ENCODE measurements at places on chromosomes 1 and 21. TPM values are rescaled to one million over a fixed set of nuclear protein-coding genes. Genes with fewer than 3 reads are reported as not detected.

DNA sequence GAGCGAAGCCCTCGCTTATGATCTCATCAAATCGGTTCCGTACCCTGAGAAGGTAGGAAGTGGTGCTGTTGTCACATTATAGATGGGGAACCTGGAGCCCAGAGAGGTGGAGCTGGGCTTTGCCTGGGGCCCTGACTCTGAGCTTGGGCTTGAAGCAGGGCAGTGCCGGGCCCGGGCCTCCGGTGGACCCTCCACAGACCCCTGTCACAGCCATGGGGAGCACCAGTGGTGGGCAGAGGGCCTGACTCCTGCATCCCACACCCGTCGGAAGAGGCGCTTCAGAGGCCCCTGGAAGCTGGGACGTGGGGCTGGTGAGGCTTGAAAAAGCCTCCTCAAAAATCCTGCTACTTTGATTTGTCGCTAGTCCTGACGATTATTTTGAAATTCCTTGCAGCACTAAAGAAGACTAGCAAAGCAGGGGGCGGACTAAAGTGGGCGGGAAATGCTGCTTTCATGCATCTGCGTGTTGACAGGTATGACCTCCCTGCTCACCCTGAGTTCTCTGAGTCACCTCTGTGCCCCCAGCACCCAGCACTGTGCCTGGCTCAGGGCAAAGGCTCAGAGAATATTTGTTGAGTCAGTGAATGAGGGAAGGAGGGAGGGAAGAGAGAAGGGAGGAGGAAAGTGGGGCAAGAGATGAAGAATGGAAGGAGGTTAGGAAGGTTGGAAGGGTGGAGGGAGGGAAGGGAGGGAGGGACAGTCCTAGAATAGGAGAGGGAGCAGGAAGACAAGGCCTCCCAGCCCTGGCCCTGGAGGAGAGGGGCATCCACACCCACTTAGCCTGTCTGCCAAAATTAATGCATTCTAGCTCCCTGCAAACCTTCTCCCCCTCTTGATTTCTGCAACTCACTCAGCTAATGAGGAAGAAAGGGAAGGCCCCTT lies 262.8 kb upstream of the VAMP3 start:
- DNase-seq, result no peak

GRCh38 chr1:92536211-92536979 lies 49.7 kb upstream of the GFI1 start:
- no peak for DNase-seq

- DNase-seq, result no peak
Measured at GRCh38 chr21:34715518-34715917, 46.7 kb downstream of the CLIC6 start.

SV2A gene
- 1.0 TPM for polyA plus RNA-seq

- DNase-seq, result no peak
Measured at GRCh38 chr1:145730900-145731299, 11.6 kb downstream of the CD160 start.

- no peak for DNase-seq
Measured at GRCh38 chr1:179831225-179831624, 46.4 kb downstream of the TOR1AIP2 start.

VWA5B1 gene
- polyA plus RNA-seq, result 0.18 TPM

DNA sequence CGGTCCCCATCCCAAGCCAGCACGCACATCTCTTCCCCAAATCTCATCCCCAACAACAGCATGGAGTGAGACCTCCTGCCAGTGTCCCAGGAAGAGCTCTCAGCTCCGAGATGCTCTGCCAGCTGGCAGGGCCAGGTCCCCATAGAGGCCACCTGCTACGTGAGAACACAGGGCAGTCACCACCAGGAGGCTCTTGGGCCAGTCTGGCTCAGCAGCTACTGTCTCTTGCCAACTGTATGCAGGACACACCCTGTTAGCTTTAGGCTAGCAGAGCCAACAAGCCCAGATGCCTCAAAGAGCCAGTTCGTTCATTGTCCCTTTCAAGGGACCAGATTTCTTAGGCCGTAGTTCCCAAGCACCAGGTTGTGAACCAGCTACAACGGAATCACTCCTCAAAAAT lies 36.9 kb downstream of the FBXO2 start:
- no peak for DNase-seq

EDARADD gene
- 0.11 TPM for polyA plus RNA-seq

GRCh38 chr1:207030522-207031009 lies 2.0 kb downstream of the C1orf116 start:
- DNase-seq, result no peak

SMIM11 gene
- polyA plus RNA-seq, result 9.9 TPM

CD48 gene
- polyA plus RNA-seq, result 0.93 TPM

SIK1 gene
- 7.7 TPM for polyA plus RNA-seq

DNA sequence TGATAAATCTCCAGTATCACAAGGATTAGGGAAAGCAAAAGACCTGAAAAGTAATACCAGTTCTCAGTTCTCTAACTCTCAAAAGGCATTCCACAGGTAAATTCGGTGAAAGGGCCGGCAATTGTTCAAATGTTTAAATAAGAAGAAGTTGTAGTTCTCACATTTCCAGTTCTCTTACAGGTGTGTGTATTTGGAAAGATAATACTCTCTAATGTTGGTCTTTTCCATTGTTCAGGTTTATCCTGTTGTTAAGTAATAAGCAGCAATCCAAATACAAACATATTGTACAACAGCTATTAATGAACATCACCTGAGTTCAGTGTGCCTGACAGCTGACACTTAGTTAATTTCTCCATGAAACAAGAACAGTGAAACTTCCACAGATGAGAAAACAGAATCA lies 13.2 kb upstream of the PRKAB2 start:
- no peak for DNase-seq

DNA sequence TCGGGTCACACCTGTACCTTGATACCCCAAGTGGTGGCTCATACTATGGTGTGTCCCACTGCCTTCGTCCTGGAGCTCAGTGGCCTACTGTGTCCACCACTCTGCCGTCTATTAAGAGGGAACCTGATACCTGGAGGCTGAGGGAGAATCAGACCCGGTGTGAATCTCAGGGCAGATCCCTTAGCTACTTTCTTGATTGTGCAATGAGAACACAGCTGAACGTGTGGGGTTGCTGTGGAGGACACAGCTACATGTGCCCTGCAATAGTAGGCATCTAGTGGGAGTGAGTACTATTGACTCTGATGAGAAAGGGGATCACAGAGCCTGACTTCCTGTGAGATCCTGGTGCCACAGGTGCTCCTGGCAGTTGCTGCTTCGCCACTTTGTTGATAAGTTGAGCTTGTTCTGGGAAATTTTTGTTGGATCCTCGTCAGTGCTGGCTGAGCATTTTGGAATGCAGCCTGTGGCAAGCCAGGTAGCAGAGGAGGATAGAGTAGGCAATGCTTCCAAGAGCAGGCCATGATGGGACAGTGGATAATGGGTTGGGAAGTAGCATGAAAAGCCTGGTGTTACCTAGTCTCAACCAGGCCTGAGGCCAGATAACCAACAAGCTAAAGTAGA lies 28.2 kb upstream of the MPZL1 start:
- no peak for DNase-seq

DNA sequence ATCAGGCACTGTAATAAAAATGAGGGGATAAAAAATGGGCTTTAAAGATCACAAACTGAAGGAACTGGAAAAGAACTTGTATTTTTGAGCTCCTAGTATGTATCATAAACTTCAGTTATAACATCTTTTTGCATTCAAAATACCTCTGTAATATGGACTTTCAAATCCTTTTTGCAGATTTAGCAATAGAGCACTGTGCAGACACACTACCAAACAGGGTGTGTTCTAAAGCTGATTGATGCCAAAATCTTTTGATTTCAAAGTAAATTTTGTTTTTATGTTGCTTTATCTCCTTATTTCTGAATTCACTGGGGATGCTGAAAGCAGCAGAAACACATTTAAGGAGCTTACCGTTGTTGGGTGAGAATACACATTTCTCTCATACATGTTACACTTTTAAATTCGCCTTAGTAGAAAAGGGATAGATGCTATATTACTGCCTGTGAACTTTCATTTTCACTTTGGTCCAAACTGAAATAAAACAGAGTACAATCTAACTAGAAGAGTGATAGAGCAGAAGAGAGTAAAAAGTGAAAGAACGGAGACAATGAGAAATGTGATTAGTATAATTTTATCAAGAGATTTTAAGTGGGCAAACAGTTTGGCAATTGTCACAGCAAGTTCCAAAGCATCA lies 1126.6 kb downstream of the BRINP3 start:
- DNase-seq, result no peak

DNA sequence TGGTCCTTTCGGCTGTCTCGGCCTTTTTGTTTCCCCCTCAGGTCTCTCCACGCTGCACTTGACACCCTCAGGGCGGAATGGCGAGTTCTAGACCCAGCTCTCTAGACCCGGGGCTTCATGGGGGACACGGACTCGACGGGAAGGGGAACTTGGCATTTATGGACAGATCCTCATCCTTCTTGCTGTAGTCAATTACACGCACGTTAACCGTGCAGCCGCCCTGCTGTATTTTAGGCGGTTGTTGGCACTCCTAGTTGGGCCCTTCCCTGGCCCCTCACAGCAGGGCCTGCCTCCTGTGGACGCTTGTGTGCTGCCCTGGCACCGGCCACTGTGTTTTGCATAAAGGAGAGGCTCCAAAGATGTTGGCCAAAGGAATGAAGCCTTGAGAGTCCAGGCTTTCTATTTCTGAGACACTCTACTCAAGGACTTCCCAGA lies 558 bp upstream of the BTG3 start:
- peak; percentile 60 for DNase-seq

DNA sequence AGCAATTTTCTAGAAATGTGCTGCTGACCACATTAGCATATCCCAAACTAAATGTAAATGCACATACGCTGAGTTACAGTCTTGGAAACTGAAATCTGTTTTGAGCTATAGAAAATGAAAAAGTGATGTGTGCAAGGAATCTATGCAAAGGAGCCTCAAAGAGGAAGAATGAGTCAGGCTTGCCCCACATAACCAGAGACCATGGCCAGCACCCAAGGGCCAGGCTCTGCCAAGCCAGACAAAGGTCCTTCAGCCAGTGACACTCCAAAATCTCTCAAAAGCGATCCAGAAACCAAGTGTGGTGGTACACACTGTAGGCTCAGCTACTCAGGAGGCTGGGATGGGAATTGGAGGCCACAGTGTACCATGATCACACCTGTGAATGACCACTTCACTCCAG lies 195.2 kb downstream of the TOMM20 start:
- peak; percentile 80 for DNase-seq

DNA sequence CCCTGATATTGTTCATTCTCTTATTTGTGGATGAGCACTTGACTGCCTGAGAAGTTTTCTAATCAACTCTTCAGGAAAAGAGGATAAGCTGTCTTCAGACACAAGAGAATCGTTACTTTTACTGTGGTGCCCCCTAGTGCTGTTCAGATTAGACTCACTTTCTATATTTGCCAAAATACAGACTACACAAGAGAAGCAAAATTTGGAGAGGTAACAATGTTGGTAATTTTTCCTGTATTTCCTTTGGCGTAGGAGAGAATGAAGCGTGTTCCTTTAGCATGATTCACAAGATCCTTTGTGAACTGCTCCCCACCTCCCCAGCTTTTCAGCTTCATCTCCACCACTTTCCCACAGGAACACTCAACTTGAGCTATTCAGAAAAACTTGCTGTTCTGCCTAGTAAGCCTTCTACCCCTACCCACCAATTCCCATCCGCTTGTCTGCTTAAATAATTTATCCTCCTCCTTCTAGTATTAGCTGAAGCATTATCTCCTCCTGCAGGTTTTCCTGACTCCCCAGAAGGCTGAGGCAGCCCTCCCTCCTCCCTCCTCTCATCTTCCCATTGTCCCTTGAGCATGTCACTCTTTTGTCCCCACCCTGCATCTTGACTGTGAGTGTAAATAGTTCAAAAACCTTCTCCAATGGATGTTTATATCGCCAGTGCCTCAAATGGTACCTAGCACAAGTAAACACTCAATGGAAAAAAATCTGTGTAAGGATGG lies 4.5 kb downstream of the TNFSF4 start:
- DNase-seq, result no peak

DNA sequence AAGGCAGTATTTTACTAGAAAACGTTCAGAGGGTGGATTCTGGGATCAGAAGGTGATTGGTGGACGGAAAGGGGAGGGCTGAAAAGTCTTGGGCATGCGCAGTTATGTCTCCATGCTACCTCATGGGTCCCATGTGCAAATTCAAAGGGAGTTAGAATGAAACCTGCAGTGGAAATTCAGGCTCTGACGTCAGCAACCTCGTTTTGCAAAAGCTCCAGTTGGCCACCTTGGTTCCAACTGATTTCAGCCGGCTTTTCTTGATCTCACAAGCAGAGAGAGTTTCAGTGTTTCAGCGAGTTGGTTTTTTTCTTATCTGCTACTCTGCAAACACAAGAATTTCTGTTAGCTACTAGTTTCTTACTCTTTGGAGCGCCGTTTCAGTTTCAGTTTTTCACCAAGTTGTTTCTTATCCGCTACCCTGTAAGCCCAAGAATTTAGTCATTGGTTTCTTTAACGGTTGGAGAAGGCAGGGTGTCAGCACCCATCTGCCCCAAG lies 69.8 kb upstream of the PGBD5 start:
- DNase-seq, result peak; percentile 33

TCHH gene
- polyA plus RNA-seq, result 0.09 TPM

DNA sequence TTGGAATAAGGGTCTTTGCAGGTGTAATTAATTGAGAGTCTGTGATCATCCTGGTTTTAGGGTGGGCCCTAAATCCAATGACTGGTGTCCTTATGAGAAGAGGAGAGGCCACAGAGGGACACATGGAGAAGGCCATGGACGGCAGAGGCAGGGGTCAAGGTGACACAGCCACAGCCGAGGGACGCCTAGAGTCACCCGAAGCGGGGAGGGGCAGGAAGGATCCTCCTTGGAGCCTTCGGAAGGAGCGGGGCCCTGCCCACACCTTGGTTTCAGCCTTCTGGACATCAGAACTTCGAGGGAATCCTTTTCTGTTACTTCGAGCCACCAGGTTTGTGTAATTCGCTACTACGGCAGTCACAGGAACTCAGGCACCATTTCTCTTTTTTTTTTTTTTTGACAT lies 31.1 kb downstream of the RRP1 start:
- no peak for DNase-seq

DNA sequence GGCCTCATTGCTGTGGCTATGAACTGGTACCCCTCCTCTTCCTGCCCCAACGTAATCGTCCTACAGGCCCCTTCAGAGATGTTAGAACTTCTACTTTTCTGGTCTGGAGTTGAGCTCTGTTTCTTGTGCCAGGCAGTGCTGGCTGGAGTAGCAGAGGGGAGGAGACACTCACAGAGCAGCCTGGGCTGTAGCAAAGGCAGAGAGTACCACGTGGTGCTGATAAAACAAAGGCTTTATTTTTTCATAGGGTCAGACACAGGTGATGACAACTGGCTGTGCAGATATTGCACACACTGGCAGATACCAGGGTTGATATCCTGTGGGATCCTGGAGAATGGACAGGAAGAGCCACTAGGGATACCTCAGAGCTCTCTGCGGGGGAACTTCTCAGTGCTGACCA lies 23.2 kb downstream of the CRCT1 start:
- no peak for DNase-seq

- DNase-seq, result no peak
Measured at GRCh38 chr1:175367896-175368295, 175.3 kb upstream of the KIAA0040 start.

LCE2C gene
- polyA plus RNA-seq, result not detected

GRCh38 chr1:54614563-54614962 lies 8.8 kb downstream of the FAM151A start:
- peak; percentile 18 for DNase-seq

IL19 gene
- polyA plus RNA-seq, result not detected
